CD4-positive, alpha-beta T cell (primary cell): ENCODE measurements at places on chromosomes 12 and 14. TPM values are rescaled to one million over a fixed set of nuclear protein-coding genes. Genes with fewer than 3 reads are reported as not detected.

The TMEM30B gene
- 8.9 TPM for total RNA-seq

The AKAP6 gene
- 1.2 TPM for total RNA-seq

The CD163 gene
- 1.1 TPM for total RNA-seq

The COX14 gene
- 52.8 TPM for total RNA-seq

The THAP2 gene
- 12.1 TPM for total RNA-seq
